Adrenal gland (tissue), 19 donors: ENCODE measurements at places on chromosomes 1 and 21. TPM values are rescaled to one million over a fixed set of nuclear protein-coding genes. Genes with fewer than 3 reads are reported as not detected.

GRCh38 chr21:28426545-28426944 lies 566.1 kb downstream of the LTN1 start:
- no peaks in the 10 kb centered on the region for H3K4me1 ChIP-seq
- no peak overlapping the region for H3K27ac ChIP-seq
- no peaks in the 10 kb centered on the region for H3K27me3 ChIP-seq
- no peak for DNase-seq

GRCh38 chr1:117826119-117826518 lies 103.3 kb downstream of the GDAP2 start:
- H3K4me1 ChIP-seq: peaks cover 9% of the 10 kb centered on the region
- H3K27ac ChIP-seq: peak overlapping the region; percentile 76
- no peaks in the 10 kb centered on the region for H3K36me3 ChIP-seq
- no peak for DNase-seq
- H3K4me3 ChIP-seq: no peak overlapping the region

CDK11B gene
- total RNA-seq: 23.6 TPM

KRTAP12-2 gene
- not detected for total RNA-seq

GRCh38 chr1:37288900-37289299 lies 185.5 kb upstream of the ZC3H12A start:
- no peaks in the 10 kb centered on the region for H3K27me3 ChIP-seq
- H3K4me3 ChIP-seq: no peak overlapping the region
- no peak for DNase-seq

BATF3 gene
- 0.24 TPM for total RNA-seq

DNA sequence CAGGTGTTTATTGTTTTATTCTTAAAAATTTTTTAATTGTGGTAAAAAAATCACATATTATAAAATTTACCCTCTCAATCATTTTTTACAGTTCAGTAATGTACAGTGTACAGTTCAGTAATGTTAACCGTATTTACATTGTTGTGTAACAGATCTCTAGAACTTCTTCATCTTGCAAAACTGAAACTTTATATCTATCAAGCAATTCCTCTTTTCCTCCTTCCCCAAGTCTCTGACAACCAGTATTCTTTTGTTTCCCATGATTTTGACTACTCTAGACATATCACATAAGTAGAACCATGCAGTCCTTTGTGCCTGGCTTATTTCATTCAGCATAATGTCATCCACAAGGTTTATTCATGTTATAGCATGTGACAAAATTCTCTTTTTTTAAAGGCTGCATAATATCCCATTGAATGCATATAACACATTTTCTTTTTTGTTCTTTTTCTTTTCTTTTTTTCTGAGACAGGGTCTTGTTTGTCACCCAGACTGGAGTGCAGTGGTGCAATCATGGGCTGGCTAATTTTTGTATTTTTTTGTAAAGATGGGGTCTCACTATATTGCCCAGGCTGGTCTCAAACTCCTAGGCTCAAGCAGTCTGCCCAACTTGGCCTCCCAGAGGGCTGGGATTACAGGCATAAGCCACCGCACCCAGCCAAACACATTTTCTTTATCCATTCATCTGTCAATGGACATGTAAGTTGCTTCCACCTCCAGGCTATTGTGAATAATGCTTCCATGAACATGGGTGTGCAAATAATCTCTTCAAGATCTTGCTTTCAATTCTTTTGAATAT lies 17.2 kb upstream of the RCSD1 start:
- H3K4me1 ChIP-seq: no peaks in the 10 kb centered on the region
- H3K4me3 ChIP-seq: no peak overlapping the region
- no peak overlapping the region for H3K27ac ChIP-seq
- no peaks in the 10 kb centered on the region for H3K36me3 ChIP-seq
- no peak for DNase-seq
- no peaks in the 10 kb centered on the region for H3K27me3 ChIP-seq

PEAR1 gene
- 19.3 TPM for total RNA-seq

- no peak overlapping the region for H3K4me3 ChIP-seq
- H3K4me1 ChIP-seq: no peaks in the 10 kb centered on the region
Observed at GRCh38 chr1:181296180-181296579, 187.1 kb upstream of the CACNA1E start.

GRCh38 chr21:32726839-32727686 lies 750 bp downstream of the SYNJ1 start:
- H3K27ac ChIP-seq: peak overlapping the region; percentile 93
- H3K27me3 ChIP-seq: no peaks in the 10 kb centered on the region
- no peaks in the 10 kb centered on the region for H3K36me3 ChIP-seq
- H3K4me3 ChIP-seq: peak overlapping the region; percentile 74

DNA sequence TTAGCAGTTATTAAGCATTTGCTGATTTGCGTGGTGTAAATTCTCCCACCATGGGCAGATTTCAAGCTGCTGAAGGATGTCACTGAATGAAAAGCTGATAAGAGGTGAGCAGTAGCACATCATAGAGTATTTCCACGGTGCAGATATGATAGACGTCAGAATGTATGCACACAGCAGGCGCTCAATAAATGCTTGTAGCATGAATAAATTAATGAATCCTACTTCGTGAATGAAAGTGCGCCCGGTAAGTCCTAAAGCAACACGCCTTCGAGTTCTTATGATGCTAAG lies 510 bp upstream of the UBIAD1 start:
- H3K27ac ChIP-seq: no peak overlapping the region
- H3K4me1 ChIP-seq: peaks cover 33% of the 10 kb centered on the region
- no peaks in the 10 kb centered on the region for H3K27me3 ChIP-seq
- no peak for DNase-seq
- H3K36me3 ChIP-seq: no peaks in the 10 kb centered on the region

HSF2BP gene
- total RNA-seq: 0.43 TPM

GJC2 gene
- 2.7 TPM for total RNA-seq

DNA sequence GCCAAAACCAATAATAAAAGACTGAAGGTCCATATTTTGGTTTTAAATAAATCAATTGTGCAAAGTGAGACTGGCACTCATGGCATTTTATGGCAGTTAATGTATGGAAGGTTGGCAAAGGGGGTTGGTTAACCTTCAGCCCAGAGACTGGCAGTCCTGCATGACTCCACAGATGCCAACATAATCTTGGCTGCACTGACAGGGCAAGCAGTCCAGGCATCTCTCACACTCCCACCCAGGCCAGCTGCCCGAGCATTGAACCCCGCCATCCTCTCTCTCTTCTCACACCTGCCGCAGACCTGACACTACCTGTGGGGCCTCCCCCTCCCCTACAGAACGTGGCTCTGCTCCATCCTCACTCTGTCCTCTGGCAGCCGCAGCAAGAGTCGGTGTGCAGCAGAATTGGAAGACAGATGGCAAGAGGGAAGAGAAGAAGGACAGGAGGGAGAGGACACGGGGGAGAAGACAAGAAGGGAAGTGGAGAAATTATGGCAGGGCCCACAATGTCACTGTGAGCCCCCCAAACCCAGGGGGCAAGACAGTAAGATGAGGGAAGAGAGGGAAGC lies 43.7 kb downstream of the ITPKB start:
- no peaks in the 10 kb centered on the region for H3K36me3 ChIP-seq
- H3K4me3 ChIP-seq: no peak overlapping the region
- no peak for DNase-seq
- no peaks in the 10 kb centered on the region for H3K27me3 ChIP-seq
- H3K27ac ChIP-seq: no peak overlapping the region

DFFB gene
- total RNA-seq: 6.0 TPM

DNA sequence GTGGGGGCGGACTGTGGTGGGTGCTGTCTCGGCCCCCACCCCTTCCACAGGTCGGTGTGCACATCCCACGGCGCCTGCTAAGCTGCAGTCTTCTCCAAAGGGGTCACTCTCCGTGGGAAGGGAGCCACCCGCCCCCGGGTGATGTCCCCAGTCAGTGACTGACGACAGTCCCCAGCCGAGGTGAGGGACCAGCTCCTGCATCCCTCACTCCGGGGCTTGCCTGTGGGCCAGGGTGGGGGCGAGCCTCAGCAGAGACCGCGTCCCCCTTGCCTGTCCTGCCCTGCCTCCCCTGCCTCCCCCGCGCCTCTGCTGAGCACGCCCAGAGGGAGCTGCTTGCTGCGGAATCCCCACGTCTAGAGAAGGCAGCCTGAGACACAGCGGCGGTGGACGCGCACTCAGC lies 35.9 kb upstream of the PDE9A start:
- no peak overlapping the region for H3K4me3 ChIP-seq
- no peak for DNase-seq
- H3K27ac ChIP-seq: no peak overlapping the region

DNA sequence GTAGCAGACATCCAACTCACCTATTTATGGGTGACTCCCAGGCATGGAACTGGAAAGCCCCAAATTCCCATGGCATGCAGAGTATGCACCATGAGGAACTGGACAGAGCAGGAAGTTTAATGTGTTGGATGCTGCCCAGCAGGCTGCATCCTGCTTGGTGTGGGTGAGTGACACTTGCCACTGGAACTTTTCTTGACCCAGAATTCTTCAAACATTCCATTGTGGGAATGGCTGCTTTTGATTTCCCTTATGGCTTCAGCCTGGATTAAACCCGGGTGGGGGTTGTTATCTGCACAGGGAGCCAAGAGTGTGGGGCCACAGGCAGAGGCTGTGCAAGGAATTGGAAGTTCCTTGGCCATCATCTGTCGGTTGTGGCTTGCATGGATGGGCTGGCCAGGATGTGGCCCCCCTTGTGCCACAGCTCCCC lies 26.9 kb upstream of the BACE2 start:
- no peaks in the 10 kb centered on the region for H3K4me1 ChIP-seq
- no peaks in the 10 kb centered on the region for H3K27me3 ChIP-seq
- no peak for DNase-seq
- H3K27ac ChIP-seq: no peak overlapping the region
- H3K4me3 ChIP-seq: no peak overlapping the region

GRCh38 chr1:151419819-151420218 lies 20.4 kb downstream of the PSMB4 start:
- H3K36me3 ChIP-seq: no peaks in the 10 kb centered on the region
- no peak for DNase-seq
- no peaks in the 10 kb centered on the region for H3K27me3 ChIP-seq
- no peaks in the 10 kb centered on the region for H3K4me1 ChIP-seq
- H3K27ac ChIP-seq: no peak overlapping the region
- H3K4me3 ChIP-seq: no peak overlapping the region

DNA sequence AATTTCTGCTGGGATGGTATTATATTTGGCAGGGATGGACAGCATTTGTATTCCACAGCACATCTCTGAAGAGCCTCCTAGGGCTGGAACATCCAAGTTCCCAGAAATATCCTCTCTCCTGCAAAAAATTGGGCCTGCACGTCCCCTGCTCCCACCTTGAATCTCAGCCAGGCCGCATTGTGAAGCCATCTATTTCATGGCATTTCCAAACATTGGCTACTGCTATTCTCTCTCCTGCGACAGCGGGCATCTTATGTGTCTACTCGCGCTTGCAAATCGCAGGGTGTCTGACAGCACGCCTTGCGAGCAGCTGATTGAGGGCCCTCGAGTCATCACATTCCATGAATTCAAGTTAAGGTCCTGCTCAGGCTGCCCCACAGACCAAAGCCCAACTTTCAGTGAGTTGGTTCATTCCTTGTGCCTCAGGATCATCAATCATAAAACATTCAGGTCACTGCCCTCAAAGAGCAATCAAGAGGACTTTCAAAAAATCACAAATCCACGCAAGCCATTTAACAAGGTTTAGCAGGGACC lies 15.8 kb downstream of the RGS8 start:
- H3K4me1 ChIP-seq: no peaks in the 10 kb centered on the region
- H3K4me3 ChIP-seq: no peak overlapping the region
- H3K27me3 ChIP-seq: no peaks in the 10 kb centered on the region
- no peak overlapping the region for H3K27ac ChIP-seq
- no peak for DNase-seq

SEMA4A gene
- total RNA-seq: 3.2 TPM

- H3K4me3 ChIP-seq: no peak overlapping the region
- DNase-seq: no peak
- H3K4me1 ChIP-seq: no peaks in the 10 kb centered on the region
- no peak overlapping the region for H3K27ac ChIP-seq
- no peaks in the 10 kb centered on the region for H3K36me3 ChIP-seq
Observed at GRCh38 chr1:233617025-233617424, 3.1 kb downstream of the KCNK1 start.

CFHR3 gene
- total RNA-seq: not detected

DNA sequence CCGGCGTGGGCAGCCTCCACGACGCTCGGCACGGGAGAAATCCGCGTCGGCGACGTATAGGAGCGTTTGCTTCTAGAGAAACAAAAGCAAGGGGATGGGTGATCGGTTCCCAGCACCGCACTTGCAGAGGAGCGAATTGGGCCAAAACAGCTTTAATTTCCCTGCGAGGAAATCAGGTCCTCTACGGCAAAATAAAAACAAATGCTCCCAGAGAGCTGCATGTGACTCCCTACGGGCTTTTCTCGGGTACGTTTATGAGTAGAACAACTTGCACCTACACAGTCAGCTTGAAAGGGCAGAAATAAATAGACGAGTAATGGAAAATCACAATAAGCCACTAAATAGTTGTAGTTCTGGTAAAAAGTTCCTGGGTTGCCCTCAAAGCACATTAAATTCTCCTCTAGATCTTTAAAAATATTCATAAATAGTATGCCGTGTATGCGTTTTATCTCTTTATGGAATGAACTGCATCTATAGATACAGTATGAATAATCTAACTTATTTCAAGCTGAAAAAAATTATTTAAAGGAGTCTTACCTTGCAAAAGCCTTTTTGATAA lies 1.2 kb downstream of the NHLH2 start:
- peaks cover 18% of the 10 kb centered on the region for H3K4me1 ChIP-seq
- peaks cover 85% of the 10 kb centered on the region for H3K27me3 ChIP-seq
- H3K36me3 ChIP-seq: no peaks in the 10 kb centered on the region
- no peak overlapping the region for H3K27ac ChIP-seq
- no peak overlapping the region for H3K4me3 ChIP-seq

GRCh38 chr1:190949939-190950338 lies 472.3 kb upstream of the BRINP3 start:
- H3K4me1 ChIP-seq: no peaks in the 10 kb centered on the region
- no peaks in the 10 kb centered on the region for H3K27me3 ChIP-seq
- H3K36me3 ChIP-seq: no peaks in the 10 kb centered on the region
- no peak overlapping the region for H3K4me3 ChIP-seq

GRCh38 chr1:45569962-45570581 lies 13.8 kb upstream of the NASP start:
- peak overlapping the region; percentile 22 for H3K27ac ChIP-seq
- H3K4me1 ChIP-seq: no peaks in the 10 kb centered on the region
- no peak overlapping the region for H3K4me3 ChIP-seq
- no peaks in the 10 kb centered on the region for H3K36me3 ChIP-seq
- H3K27me3 ChIP-seq: no peaks in the 10 kb centered on the region

- H3K4me3 ChIP-seq: no peak overlapping the region
- H3K36me3 ChIP-seq: no peaks in the 10 kb centered on the region
- DNase-seq: peak; percentile 65
- no peaks in the 10 kb centered on the region for H3K4me1 ChIP-seq
Observed at GRCh38 chr1:215631489-215631888, 64.4 kb downstream of the KCTD3 start.

DNA sequence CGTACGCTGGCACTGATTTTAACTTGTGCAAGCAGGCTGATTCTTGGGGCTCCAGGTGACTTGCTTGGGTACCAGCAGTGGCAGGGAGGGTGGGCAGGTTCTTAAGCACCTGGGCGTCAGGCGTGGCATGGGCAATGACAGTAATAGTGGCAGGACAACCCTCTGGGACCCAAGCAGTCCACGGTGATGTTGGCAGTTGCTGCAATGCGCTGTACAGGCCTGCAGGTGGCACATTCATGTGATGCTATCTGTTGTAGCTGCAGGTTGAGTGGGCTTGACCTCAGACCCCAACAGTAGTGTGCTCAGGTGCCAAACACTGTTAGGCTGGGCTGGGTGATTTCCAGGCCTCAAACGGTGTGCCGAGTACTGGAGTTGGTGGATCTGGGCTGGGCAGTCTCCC lies 10.2 kb upstream of the OR10J4 start:
- H3K4me3 ChIP-seq: no peak overlapping the region
- no peak overlapping the region for H3K27ac ChIP-seq
- no peaks in the 10 kb centered on the region for H3K4me1 ChIP-seq

CD247 gene
- total RNA-seq: 0.33 TPM

- H3K4me3 ChIP-seq: no peak overlapping the region
- no peaks in the 10 kb centered on the region for H3K4me1 ChIP-seq
- H3K27ac ChIP-seq: no peak overlapping the region
Observed at GRCh38 chr1:50851034-50851433, 109.0 kb downstream of the FAF1 start.

PPFIA4 gene
- 0.12 TPM for total RNA-seq
